ENCODE measurements at places on chromosomes 3 and 15.

- DNase-seq, result no peak
These were observed 293.6 kb downstream of the GAP43 start for GRCh38 chr3:115916866-115917265.

GRCh38 chr3:127786353-127787070 is 35.8 kb downstream of the MGLL start:
- peak; percentile 88 for DNase-seq

- no peak for DNase-seq
These were observed 41.0 kb upstream of the TBC1D5 start for GRCh38 chr3:17783426-17783825.

DNA sequence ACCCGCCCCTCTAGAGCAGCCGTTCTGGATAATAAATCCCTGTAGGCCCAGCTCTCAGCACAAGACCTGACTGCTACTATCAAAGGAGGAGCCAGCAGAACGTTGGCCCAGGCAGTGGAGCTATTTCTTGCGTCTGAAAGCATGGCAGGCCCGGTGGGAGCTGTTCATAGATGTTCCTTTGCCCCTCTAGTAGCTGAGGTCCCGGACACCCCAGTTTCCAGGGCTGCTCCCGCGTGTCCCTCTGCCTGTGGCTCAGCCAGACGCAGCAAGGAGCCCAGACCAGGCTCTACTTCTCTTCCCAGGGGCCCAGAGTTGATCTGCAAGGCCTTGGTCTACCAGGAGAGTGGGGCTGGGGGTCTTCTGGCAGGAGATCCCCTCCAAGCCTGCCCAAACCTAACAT is 76.1 kb downstream of the FAM174B start:
- no peak for DNase-seq

DNA sequence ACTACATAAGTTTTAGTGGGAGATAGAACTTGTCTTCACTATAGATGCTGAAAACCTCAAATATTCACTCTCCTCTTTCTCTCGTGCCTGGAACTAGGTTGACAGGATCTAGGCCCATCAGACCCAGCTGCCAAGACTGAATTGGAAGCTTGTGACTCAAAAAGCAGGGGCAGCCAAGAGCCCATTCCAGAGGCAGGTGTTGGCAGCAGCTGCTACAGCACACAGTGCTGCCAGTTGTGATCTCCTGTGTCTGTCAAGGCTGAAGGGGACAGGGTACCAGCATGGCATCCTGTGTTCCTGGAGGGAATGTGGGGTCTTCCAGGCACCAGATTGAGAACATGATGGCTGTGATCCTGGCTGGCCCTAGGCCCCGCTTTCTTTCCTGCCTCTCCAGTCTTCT is 92.5 kb upstream of the MB21D2 start:
- DNase-seq, result no peak

DNA sequence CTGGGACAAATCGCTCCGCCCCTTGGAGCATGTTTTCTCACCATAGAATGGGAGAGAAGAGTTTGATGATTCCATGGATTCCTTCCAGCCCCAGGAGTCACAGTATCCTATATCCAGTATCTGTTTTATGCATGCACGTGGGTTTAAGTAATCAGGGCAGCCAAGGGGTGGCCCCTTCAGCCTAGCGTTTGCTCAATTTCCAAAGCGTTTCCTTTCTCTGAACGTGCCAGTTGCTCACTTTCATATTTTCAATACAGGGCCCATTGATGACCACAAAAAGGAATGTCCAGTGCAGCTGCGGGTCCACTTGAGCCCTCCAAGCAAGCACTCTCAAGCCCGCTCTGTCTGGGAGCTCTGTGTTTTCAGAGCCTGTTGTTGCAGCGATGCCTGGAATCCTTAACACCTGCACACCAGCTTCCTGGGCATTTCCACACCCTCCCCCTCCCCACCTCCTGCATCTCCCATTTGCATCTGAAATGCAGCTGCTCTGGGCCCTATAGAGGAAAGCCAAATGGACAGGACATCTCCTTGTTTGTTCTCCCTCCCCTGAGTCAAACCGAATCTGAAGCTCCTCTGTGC is 164.3 kb upstream of the LPP start:
- DNase-seq, result no peak

- DNase-seq, result no peak
These were observed 27.2 kb downstream of the BCL2A1 start for GRCh38 chr15:79943820-79944219.

- DNase-seq, result no peak
These were observed 1195.9 kb downstream of the ROBO2 start for GRCh38 chr3:78235841-78236240.

DNA sequence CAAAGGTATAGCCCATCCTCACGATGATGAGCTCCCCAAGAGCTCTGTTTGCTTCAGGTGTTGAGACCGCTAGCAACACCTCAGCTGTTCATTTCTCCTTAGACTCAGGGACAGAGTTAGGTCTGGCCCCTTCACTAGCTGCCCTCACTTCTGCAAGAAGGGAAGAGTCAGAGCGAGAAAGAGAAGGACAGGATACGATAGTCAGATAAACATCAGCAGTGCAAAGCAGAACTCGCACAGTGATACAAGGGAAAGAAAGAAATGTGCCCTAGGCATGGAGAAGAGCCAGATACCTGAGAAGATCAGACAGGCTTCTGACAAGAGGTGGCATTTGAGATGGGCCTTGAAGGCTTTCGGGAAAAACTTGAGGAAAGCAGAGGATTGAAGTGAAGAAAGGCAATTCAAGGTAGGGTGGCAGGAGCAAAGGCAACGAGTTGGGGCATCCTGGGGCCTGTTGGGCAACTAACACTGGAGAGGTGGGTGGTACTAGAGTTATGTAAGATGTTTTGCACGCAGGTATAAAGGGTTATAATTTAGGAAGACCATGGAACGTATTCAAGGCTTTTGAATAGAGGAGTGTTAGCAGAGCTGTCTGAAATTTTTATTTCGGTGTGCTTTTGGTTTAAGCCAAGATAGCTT is 106.0 kb downstream of the PGPEP1L start:
- DNase-seq, result no peak

GRCh38 chr3:113712129-113712528 is 15.7 kb upstream of the USF3 start:
- DNase-seq, result no peak

DNA sequence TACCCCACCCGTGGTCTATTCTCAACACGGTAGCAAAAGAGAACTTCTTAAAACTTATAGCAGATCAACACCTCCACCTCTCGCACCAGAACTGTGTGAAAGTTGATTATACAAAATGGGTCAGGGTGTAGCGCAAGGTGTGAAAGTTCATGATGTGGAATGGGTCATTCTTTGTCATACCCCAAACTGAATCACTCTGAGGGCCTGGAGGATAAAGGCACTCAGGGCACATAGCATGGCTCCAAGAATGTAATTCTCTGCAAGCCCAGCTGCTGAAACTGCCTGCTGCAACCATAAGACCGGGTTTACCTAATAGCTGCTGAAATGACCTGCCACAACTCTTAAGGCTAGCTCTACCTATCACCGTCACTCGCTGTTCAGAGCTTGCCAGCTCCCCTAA is 70.0 kb downstream of the FOXP1 start:
- no peak for DNase-seq

DNA sequence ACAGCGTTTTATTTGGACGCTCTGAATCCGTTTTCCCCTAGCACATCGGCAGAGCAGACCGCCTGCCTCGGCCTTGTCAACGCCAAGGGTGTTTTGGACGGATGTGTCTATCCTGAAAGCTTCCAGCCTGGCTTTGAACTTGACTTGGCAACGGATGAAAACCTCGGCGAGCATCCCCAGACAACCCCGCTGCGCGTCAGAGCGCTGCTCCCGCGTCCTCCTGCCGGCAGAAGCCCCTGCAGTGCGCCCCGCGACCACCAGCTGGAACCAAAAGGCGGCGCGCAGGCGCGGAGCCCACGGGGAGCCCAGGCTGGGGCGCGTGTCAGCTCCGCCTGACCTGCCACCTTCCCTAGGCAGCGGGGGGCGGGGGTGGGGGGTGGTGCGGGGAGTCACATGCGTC is 26.2 kb upstream of the ARL8B start:
- peak; percentile 16 for DNase-seq

- DNase-seq, result no peak
These were observed 37.2 kb downstream of the WHAMM start for GRCh38 chr15:82846621-82847020.

DNA sequence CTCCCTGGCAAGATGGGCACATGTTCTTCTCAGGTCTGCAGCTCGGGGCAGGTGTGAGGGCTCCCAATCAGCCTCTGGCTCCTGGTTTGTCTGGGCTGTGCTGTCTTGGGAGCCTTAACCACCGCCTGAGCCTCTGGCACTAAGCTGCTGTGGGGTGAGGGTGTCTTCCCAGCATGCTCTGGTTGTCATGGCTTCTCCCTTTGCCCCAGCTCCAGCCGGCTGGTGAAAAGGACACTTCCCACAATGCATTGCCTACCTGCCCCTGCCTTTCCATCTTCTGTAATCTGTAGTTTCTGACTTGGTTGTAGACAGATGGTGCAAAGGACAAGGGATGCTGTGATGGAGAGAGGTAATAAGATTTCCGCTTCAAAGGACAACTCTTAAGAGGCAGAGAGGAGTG is 295.3 kb downstream of the TLE3 start:
- no peak for DNase-seq

DNA sequence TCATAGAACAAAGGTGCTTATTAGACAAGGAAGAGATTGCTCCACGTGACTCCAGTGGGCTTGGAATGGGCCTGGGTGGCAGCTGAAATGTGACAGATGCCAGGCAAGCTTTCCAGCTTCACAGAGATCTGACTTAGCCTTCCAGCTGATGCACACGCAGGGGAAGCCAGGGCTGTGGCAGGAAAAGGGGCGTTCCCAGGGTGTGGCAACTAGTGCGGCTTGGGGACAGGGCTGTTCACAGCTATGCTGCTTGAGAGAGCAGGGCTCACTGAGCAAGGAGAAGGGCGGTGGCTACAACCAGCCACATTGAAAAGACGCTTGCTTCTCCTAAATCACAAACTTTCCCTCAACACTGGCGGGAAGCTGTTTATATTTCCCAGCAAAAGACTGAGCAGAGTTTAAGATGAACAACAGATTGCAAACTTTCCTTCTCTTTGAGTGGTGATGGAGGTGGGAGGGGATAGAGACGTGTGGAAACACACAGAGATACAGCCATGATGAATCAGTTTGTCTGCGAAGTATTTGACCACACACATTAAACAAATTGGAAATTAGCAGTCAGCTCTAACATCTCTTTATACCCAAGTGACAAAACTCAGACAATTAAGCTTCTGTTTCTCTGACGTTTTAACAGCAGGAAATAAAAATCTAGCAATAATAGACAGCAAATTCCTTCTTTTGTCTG is 127.5 kb downstream of the BDH1 start:
- DNase-seq, result peak; percentile 24

DNA sequence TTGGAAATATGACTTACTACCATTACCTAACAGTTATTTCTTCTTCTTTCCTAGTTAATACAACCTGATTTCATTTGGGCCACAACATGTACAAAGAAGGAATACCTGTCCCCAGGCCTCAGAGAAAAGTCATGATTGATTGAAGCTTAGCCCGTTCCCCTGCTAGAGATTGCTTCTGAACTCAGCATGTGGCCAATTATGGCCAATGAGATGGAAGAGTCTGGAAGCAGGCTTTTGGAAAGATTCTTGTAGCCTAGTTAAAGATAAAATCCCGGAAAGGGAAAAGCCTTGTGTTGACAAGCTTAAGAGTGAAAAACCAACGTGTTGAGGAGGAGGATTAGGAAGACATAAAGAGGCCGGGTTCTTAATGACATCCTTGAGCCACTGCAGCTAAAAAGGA is 17.0 kb upstream of the TM6SF1 start:
- no peak for DNase-seq

GRCh38 chr3:112829046-112829445 is 17.6 kb downstream of the CD200R1L start:
- no peak for DNase-seq

DNA sequence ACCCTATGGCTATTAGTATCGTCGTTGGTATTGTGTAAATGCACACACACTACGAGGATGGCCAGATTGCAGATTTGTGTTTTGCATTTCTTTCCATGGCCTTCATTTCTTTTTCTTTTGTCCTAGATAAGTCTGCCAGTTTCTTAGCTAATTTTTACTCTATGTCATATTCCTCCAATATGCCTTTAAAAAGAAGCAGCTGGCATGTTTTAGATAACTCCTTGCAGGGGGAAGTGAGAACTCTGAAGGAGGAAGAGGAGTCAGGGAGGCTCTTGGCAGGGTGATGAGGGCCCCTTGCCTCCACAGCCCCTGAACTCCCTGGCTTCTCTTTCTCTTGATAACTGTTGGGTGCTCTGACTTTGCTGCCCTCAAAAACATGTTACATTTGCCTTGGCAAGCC is 244.0 kb downstream of the GABRG3 start:
- DNase-seq, result no peak

DNA sequence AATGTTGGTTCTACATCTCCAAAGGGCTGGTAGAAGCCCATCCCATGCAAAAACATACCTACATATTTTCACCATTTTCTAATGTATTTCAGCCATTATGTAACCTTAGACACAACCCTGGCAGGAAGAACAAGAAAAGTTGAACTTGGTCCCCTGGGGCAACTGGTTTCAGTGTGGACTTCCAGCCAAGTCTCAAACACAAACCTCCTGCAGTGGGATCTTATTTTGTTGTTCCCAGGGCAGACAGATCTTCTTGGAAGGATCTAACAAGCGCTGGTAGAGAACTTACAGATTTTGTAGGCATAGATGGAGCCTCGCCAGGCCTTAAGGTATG is 96.3 kb downstream of the ADAMTS17 start:
- no peak for DNase-seq

GRCh38 chr3:153396581-153396980 is 234.6 kb downstream of the RAP2B start:
- DNase-seq, result no peak

DNA sequence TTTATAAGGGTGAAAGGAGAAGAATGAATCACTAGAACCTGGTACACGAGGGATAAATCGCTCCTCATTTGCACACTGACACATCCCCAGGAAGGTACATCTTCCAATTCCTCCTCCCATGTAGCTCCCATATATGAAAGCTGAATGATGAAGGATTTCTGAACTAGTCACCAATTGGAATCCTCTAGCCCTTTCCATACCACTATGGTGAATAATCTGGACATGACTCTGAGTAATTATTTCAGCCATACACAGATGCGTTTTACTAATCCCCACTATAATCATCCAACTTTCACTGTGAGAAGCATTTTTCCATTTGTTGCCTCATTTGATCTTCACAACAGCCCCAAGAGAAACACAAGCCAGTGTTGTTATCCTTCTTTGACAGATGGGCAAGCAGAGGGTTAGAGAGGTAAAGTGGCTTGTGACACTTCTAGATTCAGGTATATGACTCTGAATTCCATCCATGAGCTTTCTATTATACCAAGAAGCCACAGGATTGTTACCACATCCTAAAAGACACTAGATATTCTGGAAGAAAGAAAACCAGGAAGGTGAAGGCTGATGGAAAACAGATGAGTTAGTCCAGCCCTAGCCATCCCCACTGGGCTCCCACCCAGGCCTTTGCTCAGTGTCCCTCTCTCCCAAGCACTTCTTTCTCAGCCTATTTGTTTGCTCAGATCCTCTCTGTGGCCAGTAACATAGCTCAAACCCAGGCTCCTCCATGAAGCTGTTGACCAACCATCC is 22.2 kb upstream of the BCL6 start:
- DNase-seq, result no peak

- no peak for DNase-seq
These were observed 10.9 kb downstream of the TTLL3 start for GRCh38 chr3:9820946-9821345.
